Cardiac fibroblast (primary cell): ENCODE measurements at places on chromosomes 12 and 14.

DNA sequence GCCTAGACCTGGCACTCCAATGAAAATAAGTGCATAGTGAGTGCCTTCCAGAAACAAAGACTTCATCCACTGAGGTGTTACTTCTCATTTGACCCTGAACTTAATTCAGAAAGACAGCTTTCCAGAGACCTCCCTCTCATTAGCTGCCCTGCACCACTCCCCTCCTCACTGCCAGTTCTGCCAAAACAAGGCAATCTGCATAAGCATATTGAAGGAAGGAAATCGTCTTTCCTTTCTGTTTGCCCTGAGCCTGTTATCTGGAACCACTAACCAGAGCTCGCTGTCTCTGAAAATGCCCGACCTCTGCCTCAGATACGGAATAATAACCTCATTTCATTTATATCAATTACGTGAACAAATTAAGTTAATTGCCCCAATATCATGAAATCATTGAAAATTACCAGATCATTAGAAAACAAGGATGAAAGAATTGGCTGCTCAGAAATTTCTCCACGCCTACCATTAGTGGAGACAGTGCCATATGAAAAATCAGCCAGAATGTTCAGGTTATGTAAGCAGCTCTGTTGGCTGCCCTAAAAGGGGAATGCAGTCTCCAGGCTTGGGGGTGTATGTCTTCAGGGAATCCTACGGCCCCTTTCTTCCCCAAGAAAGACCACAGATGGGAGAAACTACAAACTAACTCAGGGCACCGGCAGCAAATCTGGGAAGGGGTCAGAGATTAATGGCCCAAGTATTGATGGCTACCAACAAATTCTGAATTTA lies 149.9 kb upstream of the FKBP4 start:
- DNase-seq = no peak

- DNase-seq = peak; percentile 68
Observed at GRCh38 chr12:1830981-1831963, 10.9 kb downstream of the LRTM2 start.

- no peak for DNase-seq
Observed at GRCh38 chr14:81728447-81728846, 194.8 kb upstream of the SEL1L start.

GRCh38 chr14:61229981-61230380 lies 51.2 kb downstream of the TMEM30B start:
- DNase-seq = no peak

DNA sequence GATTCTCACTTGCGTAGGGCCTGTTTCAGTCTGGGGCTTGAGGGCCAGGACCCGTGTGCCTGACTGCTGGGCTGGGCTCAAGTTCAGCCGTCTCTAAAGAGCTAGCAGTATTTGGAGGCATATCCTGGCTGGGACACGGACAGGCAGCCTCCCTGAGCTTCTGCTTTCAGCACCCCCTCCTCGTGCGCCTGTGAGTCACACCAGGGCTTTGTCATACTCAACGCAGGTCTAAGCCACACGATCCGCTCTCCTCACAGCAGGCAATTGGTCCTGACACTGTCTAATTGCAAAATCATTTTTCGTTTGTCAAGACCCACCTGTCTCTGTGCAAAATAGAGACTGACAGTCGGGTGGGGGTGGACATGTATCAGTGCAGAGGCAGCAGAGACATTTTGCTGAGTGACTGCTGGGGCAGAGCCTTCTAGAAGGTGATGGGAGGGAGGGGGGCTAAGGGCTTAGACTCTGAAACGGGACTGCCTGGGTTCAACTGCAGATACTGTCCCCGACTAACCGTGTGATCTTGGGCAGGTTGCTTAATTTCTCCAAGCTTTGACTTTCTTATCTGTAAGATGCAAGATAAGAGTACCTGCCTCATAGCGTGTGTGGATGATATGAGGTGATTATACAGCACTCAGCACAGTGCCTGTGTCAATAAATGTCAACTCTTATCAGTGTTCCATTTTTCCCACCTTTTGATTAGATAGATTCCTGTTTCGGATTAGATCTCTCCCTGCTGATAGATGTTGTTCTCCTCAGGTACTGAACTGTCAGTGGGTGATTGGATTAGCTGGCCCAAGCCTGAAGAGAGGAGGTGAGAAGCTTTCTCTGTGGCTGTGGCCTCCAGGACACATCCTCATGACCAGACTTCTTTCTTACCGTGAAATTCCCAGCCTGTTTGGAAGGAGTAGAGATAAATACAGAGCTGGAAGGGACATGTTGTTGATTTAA lies 53.1 kb downstream of the KCNA1 start:
- no peak for DNase-seq

GRCh38 chr14:68278576-68279436 lies 459.2 kb downstream of the RAD51B start:
- peak; percentile 54 for DNase-seq

DNA sequence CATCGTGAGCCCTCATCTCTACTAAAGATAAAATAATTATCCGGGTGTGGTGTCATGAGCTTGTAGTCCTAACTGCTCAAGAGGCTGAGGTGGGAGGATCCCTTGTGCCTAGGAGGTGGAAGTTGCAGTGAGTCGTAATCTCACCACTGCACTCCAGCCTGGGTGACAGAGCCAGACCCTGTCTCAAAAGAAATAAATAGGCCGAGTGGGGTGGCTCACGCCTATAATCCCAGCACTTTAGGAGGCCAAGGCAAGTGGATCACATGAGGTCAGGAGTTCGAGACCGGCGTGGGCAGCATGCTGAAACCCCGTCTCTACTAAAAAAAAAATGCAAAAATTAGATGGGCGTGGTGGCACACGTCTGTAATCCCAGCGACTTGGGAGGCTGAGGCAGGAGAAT lies 70.9 kb downstream of the RESF1 start:
- DNase-seq = no peak

DNA sequence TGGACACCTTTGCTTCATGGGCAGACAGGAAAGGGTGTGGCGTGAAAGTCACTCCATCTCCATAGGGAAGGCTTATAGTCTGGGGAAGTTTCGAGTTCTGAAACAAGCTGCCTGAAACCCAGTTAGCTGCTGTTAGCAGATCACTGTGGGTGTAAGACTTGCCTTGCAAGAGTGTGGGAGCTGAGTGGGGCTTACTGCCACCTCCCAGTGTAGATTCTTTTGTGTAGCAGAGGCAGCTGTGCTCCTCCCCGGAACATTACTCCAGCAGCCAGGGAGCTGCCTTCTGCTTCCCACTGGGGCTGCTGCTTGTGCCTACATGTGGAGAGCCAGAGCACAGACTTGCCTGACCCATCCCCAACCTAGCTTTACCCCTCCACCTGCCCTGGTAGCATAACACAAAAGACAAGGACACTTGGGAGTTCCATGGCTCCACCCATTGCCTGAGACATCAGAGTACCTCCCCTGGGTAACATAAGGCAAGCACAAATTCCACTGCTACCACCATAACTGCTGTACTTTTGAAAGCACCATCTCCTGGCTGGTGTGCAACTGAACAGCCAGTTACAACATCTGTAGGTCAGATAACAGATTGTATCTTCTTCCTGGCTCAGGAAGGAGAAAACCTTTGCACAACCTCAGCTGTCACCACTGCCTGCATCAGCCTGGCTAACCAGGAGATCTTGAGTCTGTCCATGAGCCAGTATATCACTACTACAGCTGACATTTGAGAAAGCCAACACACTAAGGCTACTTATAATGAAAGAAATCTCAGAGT lies 69.5 kb downstream of the ADAMTS20 start:
- no peak for DNase-seq

DNA sequence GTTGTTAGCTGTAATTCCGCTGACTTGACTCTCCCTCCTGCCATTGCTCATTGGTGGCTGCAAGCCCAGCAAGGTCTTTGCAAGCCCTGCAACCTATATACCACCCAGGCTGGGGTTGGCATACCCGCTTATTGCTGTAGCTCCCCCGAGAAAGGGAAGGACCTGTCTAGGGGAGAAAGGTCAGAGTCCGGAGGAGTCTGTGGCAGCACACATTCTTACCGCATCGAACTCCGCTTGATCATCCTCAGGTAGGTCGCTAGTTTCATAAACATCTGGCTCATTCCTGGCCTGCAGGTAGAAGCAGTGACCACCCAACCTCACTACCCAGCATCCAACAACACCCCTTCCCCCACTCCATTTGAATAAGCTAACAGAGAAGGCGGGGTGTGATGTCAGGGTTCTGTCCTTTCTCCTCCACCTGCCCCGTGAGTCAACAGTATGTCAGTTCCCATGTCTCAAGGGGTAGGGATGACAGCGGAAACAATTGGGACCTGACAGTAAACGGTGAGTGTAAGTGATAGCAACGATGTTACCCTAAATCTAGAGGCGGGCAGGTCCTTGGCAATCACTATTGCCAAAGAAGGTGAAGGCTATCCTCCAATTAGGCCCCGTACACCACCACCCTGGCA lies 1.1 kb downstream of the DCTN2 start:
- no peak for DNase-seq

- DNase-seq = no peak
Observed at GRCh38 chr12:5269846-5270245, 162.1 kb upstream of the NTF3 start.

GRCh38 chr14:78399316-78399889 lies 229.2 kb downstream of the NRXN3 start:
- DNase-seq = peak; percentile 19

DNA sequence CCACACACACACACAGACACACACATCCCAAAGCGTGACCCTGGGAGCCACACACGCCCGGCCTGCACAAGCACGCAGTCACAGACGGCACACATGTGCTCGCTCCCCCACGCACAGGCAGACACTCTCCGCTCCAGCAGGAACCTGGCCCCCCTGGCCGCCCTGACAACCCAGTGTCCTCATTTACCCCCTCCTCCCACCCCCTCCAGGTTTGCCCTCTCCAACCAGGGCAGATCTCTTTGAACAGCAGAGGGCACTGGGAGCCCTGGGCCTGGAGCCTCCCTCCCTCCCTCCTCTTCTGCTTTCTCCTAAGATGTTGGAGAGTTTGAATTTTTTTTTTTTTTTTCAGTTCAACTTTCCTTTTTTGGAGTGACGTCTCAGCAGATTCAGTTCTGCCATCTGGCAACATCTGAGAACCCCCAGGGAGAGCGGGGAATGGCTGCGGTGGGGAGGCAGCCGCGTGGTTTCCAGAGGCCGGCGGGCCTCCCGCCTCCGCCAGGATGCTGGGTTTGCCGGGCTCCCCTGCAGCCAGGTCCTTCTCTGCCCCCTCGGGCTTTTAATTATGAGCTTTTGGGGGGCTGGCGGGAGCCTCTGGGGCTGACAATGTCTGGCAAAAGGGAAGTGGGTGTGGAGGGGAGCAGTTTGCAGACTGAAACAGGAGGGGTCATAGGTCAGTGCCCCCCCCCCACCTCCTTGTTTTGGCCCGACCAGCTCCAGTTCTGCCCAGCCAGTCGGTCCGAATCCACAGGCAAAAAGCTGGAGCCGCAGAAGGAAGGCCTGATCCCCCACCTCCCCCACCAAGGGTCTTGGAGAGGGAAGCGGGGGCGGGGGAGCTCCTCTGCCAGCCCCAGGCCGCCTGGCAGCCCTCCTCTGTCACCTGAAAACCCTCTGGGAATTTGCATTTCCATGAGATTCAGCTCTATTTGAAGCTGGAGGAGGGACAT lies 1.3 kb upstream of the NCOR2 start:
- peak; percentile 97 for DNase-seq

DNA sequence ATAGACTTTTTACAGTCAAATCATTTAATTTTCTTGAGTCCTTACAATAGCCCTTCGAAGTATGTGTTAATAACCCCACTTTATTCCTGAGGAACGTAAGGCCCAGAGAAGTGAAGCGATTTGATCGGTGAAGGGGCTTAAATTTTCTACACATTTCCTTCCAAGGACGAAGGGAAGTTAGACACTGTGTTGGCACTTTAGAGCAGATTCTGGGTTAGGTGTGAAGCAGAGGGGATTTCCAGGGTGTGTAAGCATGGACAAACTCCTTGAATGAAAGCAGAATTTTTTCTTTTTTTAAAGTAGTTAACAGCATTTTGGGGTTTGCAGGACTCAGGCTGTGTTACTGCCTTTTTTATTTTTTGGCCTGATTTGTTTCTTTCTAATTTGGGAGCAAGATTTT lies 38.9 kb downstream of the PRORP start:
- no peak for DNase-seq

- peak; percentile 35 for DNase-seq
Observed at GRCh38 chr12:7190268-7191055, 976 bp downstream of the PEX5 start.

DNA sequence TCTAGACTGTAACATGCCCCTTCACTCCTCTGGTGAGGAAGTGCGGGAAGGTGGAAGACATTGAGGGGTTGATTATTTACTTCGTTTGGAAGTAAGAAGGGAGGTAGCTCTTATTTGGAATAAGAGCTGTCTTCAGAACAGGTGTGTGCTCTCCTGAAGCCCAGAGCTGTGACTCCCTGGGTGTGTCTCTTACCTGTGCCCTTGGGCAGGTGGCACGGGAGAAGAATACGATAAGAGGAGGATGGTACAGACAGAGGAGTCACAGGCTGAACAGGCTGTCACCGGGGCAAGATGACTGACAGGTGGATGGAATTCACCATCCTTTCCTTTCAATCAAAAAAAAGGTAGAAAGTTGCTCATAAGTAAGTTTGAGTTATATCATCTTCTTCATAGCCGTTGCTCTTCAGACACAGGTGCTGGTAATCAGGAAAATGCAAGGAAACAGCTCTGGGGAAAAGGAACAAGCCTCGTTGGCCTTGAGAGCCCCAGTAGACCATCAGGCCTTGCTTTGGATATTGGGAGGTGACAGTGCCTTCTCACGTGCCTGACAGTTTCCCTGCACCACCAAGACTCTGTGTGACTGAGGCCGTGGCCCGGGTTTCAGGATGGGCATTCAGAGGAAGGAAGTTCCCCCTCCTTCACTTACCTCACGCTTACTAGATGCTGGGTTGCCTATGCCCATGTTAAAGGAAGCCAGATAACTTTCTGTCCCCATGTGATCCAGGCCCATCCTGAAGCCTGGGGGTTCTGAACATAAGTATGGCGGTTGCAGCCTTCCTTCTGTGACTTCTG lies 120.4 kb downstream of the ETV6 start:
- DNase-seq = no peak

DNA sequence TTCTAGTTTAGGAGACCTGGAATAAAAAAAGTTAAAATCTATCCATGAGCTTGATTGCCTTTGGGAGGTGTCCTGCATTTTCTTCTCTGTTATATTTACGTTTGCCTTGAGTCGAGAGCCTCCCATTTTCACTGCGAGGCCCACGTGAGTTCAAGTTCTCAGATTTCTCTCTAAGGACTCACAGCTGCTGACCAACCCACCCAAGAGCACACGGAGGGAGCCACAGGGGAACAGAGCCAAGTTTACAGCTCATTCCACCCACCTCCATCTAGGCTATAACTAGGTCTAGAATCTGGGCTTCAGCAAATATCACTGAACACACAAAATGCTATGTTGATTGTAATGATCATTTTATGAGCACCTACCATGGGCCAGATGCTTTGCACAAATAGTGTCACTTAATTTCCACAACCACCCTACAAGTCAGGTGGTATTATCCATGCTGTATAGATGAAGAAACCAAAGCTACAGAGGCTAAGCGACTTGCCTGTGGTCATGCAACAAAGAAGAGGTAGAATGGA lies 16.7 kb downstream of the ALDH1L2 start:
- DNase-seq = no peak

- DNase-seq = no peak
Observed at GRCh38 chr12:57106021-57106708, 5.0 kb downstream of the STAT6 start.

GRCh38 chr12:80716696-80717469 lies at the start of gene MYF5:
Gene MYF5 (plus strand): TSS chr12:80716912. CDS start chr12:80717064, 152 bp downstream.
- DNase-seq = no peak
